Heart left ventricle (tissue), 16 donors: ENCODE measurements at places on chromosomes 1 and 21. TPM values are rescaled to one million over a fixed set of nuclear protein-coding genes. Genes with fewer than 3 reads are reported as not detected.
A peak's percentile ranks its signal among the peaks of the same experiment; 100 is the strongest.

Gene C1QA
- total RNA-seq, result 37.3 TPM

Gene GUCA2A
- total RNA-seq, result not detected

Gene PLA2G2A
- total RNA-seq, result 2.8 TPM

Gene XCL1
- 2.3 TPM for total RNA-seq

Gene TUFT1
- 4.3 TPM for total RNA-seq

Gene FAM72D
- total RNA-seq, result not detected

Gene WLS
- total RNA-seq, result 109 TPM

Gene EYA3
- 23.3 TPM for total RNA-seq

Gene AJAP1
- 0.09 TPM for total RNA-seq

Gene FAM43B
- total RNA-seq, result 2.9 TPM

Gene LCE1A
- total RNA-seq, result not detected

Gene TNFRSF8
- 0.51 TPM for total RNA-seq

DNA sequence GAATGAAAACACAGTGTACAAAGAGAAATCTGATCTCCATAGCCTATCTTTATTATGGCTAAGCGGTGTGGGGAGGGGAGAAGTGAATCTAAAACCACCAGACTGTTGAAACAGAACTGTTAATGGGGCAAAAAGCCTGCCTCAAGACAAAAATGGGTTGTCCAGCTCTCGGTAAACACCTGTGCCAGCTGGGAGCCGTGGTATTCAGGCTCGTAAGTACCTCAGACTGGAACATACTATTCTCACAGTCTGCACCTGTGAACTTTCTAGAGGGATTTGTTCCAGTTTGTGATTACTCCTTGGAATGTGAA is 42.7 kb upstream of the ATP1A1 start:
- no peaks in the 10 kb centered on the region for H3K27me3 ChIP-seq
- DNase-seq, result no peak
- H3K36me3 ChIP-seq, result no peaks in the 10 kb centered on the region
- H3K4me1 ChIP-seq, result no peaks in the 10 kb centered on the region
- no peak overlapping the region for H3K4me3 ChIP-seq

DNA sequence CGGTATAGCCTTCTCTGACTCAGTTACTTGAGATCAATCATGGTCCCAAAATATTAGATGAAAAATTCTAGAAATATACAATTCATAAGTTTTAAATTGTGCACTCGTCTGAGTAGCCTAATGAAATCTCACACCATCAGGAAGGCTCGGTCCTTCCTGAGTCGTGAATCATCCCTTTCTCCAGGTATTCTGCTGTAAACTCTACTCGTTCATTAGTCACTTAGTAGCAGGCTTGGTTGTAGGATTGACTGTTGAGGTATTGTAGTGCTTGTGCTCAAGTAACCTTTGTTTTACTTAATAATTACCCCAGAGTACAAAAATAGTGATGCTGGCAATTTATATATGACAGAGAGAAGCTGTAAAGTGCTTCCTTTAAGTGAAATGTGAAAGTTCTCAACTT is 238.7 kb downstream of the OLFM3 start:
- no peak for DNase-seq
- H3K36me3 ChIP-seq, result no peaks in the 10 kb centered on the region
- H3K27me3 ChIP-seq, result no peaks in the 10 kb centered on the region
- H3K4me3 ChIP-seq, result no peak overlapping the region
- no peak overlapping the region for H3K27ac ChIP-seq

DNA sequence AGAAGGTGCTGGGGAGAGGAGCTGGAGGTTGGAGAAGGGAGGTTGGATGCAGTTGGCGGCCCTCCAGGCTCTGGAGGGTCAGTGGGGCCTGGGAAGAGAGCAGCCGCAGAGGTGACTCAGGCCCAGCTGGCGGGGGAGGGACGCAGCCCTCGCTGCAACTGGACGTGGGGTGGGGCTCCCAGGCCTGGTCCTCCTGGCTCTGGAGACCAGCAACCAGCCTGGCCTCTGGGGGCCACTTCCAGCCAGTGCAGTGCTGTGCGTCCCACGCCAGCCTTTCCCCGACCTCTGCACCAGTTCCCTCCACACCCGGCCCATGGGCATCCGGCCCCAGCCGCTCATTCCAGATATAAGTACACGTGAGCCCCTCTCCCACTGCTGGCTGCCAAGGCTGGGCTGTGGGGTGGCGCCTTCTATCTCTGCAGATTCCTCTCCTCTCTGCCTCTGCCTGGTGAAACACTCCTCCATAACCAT is 38.0 kb upstream of the COL18A1 start:
- no peaks in the 10 kb centered on the region for H3K27me3 ChIP-seq
- DNase-seq, result peak; percentile 48
- H3K4me1 ChIP-seq, result peaks cover 21% of the 10 kb centered on the region
- H3K4me3 ChIP-seq, result no peak overlapping the region

- no peaks in the 10 kb centered on the region for H3K4me1 ChIP-seq
- no peak overlapping the region for H3K27ac ChIP-seq
- no peak overlapping the region for H3K4me3 ChIP-seq
- no peak for DNase-seq
Measured at GRCh38 chr1:226029093-226029496, 30.0 kb upstream of the SDE2 start.

GRCh38 chr1:200130552-200130951 is 103.0 kb downstream of the NR5A2 start:
- no peak overlapping the region for H3K4me3 ChIP-seq
- H3K36me3 ChIP-seq, result no peaks in the 10 kb centered on the region
- H3K4me1 ChIP-seq, result no peaks in the 10 kb centered on the region

GRCh38 chr21:37565530-37566223 is 199.1 kb downstream of the DYRK1A start:
- H3K4me3 ChIP-seq, result no peak overlapping the region
- peaks cover 21% of the 10 kb centered on the region for H3K4me1 ChIP-seq
- no peaks in the 10 kb centered on the region for H3K27me3 ChIP-seq

GRCh38 chr1:17185485-17185860 is 19.5 kb upstream of the PADI1 start:
- no peaks in the 10 kb centered on the region for H3K4me1 ChIP-seq
- H3K27me3 ChIP-seq, result no peaks in the 10 kb centered on the region
- H3K36me3 ChIP-seq, result no peaks in the 10 kb centered on the region
- no peak overlapping the region for H3K4me3 ChIP-seq

GRCh38 chr1:1943834-1944570 is 24.9 kb upstream of the TMEM52 start:
- H3K4me1 ChIP-seq, result peaks cover 4% of the 10 kb centered on the region
- no peak overlapping the region for H3K27ac ChIP-seq
- H3K36me3 ChIP-seq, result no peaks in the 10 kb centered on the region
- DNase-seq, result peak; percentile 78

DNA sequence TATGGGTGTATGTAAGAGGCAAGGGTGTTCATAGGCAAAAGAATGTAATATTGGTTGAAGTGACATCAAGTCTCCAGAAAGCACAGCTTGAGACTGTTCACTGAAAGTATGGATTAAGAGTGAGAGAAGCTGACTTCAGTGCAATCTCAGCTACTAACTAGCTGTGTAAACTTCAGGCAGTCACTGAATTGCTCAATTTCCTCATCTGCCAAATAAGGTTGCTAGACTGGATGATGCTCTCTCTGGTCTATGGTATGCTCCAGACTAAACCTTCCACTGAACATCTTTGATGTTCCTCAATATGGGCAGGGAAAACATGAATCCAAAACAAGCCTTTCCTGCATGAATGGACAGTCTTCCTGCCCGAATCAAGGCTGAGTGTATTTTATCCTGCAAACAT is 111.8 kb upstream of the USH2A start:
- no peaks in the 10 kb centered on the region for H3K27me3 ChIP-seq
- DNase-seq, result no peak
- no peaks in the 10 kb centered on the region for H3K4me1 ChIP-seq
- H3K4me3 ChIP-seq, result no peak overlapping the region
- no peaks in the 10 kb centered on the region for H3K36me3 ChIP-seq

DNA sequence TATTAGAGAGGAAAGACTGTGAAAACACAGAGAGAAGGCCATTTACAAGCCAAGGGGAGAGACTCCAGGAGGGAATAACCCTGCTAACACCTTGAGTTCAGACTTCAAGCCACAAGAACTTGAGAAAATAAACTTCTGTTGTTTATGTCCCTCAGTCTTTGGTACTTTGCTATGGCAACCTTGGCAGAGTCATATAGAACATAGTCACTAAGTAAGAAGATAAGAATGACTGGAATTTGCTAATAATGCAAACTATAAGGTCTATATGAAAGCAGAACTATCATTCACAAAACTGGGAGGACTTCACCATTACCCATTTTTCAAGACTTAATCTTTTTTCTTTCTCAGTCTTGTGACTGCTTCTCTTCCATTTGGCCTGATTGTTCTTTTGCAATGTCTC is 767.3 kb upstream of the ADAMTS5 start:
- no peak overlapping the region for H3K27ac ChIP-seq
- H3K4me1 ChIP-seq, result no peaks in the 10 kb centered on the region
- no peaks in the 10 kb centered on the region for H3K36me3 ChIP-seq
- no peak for DNase-seq
- no peaks in the 10 kb centered on the region for H3K27me3 ChIP-seq
- H3K4me3 ChIP-seq, result no peak overlapping the region

GRCh38 chr1:191582169-191582568 is 576.1 kb upstream of the RGS18 start:
- H3K4me1 ChIP-seq, result no peaks in the 10 kb centered on the region
- no peaks in the 10 kb centered on the region for H3K27me3 ChIP-seq
- no peaks in the 10 kb centered on the region for H3K36me3 ChIP-seq
- H3K27ac ChIP-seq, result no peak overlapping the region

DNA sequence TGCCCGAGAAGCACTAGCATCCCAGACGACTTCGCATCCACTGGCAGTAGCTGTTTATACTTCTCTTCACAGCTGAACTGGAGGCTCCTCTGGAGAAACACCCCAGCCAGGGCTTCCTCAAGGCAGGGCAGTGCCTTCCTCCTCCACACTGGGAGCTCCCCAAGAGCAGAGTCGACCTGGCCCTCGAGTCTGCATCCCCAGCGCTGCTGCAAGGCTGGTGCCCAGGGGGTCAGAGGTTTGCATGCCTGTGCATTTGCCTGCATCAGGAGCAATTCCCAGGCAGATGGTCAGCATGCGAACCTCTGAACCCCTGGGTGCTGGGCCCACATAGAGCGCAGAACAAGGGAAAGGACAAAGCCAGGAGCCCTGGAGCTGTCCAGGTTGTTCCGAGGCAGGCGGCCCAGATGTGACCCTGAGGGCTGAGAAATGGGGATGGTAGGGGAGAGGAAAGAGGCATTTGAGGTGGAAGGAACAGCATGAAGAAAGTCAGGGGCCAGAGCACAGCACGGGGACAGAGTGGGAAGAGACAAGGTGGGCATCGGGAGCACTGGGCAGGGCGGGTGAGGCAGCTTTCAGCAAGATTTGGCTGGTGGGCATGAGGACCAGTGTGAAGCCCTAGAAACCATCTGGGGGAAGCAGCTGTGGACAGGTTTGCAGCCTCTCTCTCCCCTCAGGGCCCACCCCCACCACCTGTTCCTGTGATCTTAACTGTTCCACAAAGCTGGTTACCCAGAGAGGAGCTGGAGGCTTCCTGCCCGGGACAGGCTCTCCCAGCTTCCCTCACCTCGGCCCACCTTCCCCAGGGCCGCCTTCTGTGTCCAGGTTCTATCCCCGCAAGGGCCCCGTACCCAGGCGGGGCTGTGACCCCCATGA is 6.4 kb upstream of the S100A8 start:
- no peak for DNase-seq
- H3K4me3 ChIP-seq, result no peak overlapping the region
- H3K36me3 ChIP-seq, result no peaks in the 10 kb centered on the region
- no peaks in the 10 kb centered on the region for H3K4me1 ChIP-seq
- no peak overlapping the region for H3K27ac ChIP-seq
- H3K27me3 ChIP-seq, result no peaks in the 10 kb centered on the region

DNA sequence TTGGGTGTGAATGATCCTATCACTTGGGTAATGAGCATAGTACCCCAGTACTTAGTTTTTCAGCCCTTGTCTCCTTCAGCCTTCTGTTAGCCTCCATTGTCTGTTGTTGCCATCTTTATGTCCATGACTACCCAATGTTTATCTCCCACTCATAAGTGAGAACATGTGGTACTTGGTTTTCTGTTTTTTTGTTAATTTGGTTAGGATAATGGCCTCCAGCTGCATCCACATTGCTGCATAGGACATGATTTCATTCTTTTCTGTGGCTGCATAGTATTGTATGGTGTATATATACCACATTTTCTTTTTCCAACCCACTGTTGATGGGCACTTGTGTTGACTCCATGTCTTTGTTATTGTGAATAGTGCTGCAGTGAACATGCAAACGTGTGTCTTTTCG is 39.6 kb upstream of the GPR52 start:
- no peak overlapping the region for H3K4me3 ChIP-seq
- H3K4me1 ChIP-seq, result peaks cover 4% of the 10 kb centered on the region
- H3K36me3 ChIP-seq, result no peaks in the 10 kb centered on the region
- no peak for DNase-seq
- H3K27me3 ChIP-seq, result no peaks in the 10 kb centered on the region

DNA sequence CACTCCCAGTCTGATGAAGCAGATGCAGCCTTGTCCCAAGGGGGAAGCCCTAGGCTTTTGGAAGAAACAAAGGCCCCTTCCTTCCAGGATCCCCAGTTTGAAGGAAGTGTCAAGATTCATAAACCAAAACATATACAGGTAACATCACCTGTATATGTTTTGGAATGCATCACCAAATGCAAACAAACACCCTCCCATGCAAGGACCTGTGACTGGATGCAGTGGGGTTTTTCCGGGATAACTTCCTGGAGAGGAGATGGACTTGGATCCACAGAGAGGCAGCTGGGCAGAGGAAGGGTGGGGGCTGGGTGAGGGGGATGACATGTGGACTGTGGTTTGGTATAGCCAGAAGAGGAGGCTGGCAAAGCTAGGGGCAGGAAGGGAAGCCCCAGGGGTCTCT is 1.5 kb upstream of the PLA2G2F start:
- no peaks in the 10 kb centered on the region for H3K4me1 ChIP-seq
- no peaks in the 10 kb centered on the region for H3K36me3 ChIP-seq
- no peaks in the 10 kb centered on the region for H3K27me3 ChIP-seq
- H3K27ac ChIP-seq, result no peak overlapping the region
- H3K4me3 ChIP-seq, result no peak overlapping the region
- no peak for DNase-seq

- H3K4me3 ChIP-seq, result no peak overlapping the region
- H3K27ac ChIP-seq, result no peak overlapping the region
- no peaks in the 10 kb centered on the region for H3K27me3 ChIP-seq
- H3K4me1 ChIP-seq, result no peaks in the 10 kb centered on the region
- no peaks in the 10 kb centered on the region for H3K36me3 ChIP-seq
Measured at GRCh38 chr1:3405974-3406867, 48.2 kb upstream of the ARHGEF16 start.

DNA sequence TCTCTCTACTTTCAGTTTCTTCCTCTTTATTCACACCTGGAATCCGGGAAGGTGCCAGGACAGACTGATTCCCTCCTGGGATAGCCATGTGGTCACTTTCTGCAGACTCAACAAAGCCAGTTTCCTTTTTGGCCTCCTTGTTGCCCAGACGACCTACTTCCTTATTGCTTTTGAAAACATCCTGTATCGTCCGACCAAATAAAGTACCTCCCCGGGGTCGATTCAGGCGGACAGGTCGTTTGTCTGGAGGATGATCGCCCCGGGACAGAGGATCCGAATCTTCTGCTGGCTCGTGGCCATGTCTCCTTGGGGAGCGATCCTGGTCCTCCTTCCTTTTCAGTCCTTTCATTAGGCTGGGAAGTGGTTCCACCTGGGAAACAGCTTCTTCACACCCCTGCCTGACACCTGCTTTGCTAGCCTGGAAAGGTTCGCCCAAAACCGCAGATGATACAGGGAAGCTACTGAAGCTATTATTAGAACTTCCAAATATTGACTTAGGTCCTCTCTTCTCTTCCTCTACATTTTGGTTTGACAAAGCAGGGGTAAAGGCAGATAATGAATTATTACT is 1.2 kb downstream of the MCM3AP start:
- DNase-seq, result no peak
- H3K36me3 ChIP-seq, result peaks cover 13% of the 10 kb centered on the region
- H3K27ac ChIP-seq, result no peak overlapping the region
- peaks cover 35% of the 10 kb centered on the region for H3K4me1 ChIP-seq
- H3K27me3 ChIP-seq, result no peaks in the 10 kb centered on the region
